Nephron progenitor cell (in vitro differentiated cells): ENCODE measurements at places on chromosomes 3 and 15.

- peaks cover 75% of the 10 kb centered on the region for H3K4me1 ChIP-seq
- H3K36me3 ChIP-seq, result no peaks in the 10 kb centered on the region
- H3K27ac ChIP-seq, result no peak overlapping the region
- DNase-seq, result no peak
Measured at GRCh38 chr15:66097151-66098021, 156.2 kb downstream of the MEGF11 start.

GRCh38 chr3:14343338-14344112 is 58.9 kb upstream of the SLC6A6 start:
- H3K36me3 ChIP-seq, result no peaks in the 10 kb centered on the region
- H3K27me3 ChIP-seq, result peaks cover 18% of the 10 kb centered on the region
- no peak for DNase-seq

- no peaks in the 10 kb centered on the region for H3K27me3 ChIP-seq
- no peak for DNase-seq
- H3K4me1 ChIP-seq, result peaks cover 14% of the 10 kb centered on the region
Measured at GRCh38 chr3:14517601-14518431, 22.3 kb downstream of the GRIP2 start.

DNA sequence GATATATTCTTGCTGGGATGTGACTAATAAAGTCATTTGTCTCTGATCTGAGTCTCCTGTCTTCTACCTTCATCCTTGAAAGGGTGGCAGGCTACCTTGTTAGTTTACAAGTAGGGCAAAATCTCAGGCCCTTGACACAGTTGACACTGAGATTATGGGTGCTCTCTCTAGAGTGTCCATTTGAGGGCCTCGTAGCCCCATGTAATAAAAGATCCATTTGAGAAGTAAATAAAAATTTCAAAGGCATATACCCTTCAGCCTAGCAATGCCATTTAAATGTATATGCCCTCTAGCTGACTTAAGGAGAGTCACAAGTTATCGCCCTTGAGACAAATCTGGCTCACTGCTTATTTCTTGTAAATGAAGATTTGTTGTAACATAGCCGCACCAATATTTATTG is 98.6 kb downstream of the TCF12 start:
- peaks cover 34% of the 10 kb centered on the region for H3K4me1 ChIP-seq
- no peak overlapping the region for H3K4me3 ChIP-seq
- no peak overlapping the region for H3K27ac ChIP-seq
- H3K36me3 ChIP-seq, result peaks cover 49% of the 10 kb centered on the region
- H3K27me3 ChIP-seq, result no peaks in the 10 kb centered on the region
- DNase-seq, result no peak

DNA sequence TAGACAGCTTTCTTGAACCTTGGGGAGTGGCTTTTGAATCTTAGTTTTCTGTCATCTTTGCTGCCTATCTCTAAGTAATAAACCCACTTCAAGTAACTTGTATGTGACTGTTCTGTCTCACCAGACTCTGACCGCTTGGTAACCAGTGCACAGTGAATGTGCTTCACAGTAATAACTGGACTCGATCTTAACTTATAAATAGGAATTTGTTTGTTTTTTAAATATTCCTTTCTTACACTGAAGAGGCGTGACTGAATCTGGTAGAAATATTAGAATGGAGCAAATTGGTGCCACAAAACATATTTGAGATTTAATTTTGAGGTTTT is 318.0 kb downstream of the GBE1 start:
- no peaks in the 10 kb centered on the region for H3K36me3 ChIP-seq
- no peak overlapping the region for H3K4me3 ChIP-seq
- no peak overlapping the region for H3K27ac ChIP-seq
- no peak for DNase-seq

DNA sequence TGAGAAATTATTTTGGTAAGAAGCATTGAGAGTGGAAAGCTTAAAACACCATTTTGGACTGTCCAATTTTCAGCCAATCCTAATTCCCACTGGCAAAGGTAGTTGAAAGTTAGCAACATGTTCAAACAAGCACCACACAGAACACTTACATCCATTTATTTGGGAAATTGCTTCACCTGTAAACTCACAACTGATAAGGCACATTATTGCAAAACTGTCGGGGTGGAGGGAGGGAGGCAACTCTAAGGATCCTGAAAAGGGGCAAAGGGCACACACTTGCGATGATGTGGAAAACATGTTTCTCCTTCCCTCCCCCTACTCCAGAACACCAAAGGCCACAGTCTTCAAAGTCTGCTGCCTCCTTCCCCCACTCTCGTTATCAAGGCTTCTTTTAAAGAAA is 9.4 kb downstream of the TMEM41A start:
- no peak overlapping the region for H3K27ac ChIP-seq
- H3K36me3 ChIP-seq, result peaks cover 38% of the 10 kb centered on the region
- no peak for DNase-seq
- no peak overlapping the region for H3K4me3 ChIP-seq
- H3K4me1 ChIP-seq, result no peaks in the 10 kb centered on the region

GRCh38 chr3:158742871-158743663 is 10.8 kb upstream of the RARRES1 start:
- no peak overlapping the region for H3K4me3 ChIP-seq
- H3K36me3 ChIP-seq, result peaks cover 37% of the 10 kb centered on the region
- DNase-seq, result no peak
- no peak overlapping the region for H3K27ac ChIP-seq
- peaks cover 3% of the 10 kb centered on the region for H3K27me3 ChIP-seq

GRCh38 chr3:65871305-65872141 is 167.2 kb downstream of the MAGI1 start:
- H3K27ac ChIP-seq, result no peak overlapping the region
- DNase-seq, result no peak
- H3K4me1 ChIP-seq, result peaks cover 14% of the 10 kb centered on the region
- H3K27me3 ChIP-seq, result peaks cover 5% of the 10 kb centered on the region

DNA sequence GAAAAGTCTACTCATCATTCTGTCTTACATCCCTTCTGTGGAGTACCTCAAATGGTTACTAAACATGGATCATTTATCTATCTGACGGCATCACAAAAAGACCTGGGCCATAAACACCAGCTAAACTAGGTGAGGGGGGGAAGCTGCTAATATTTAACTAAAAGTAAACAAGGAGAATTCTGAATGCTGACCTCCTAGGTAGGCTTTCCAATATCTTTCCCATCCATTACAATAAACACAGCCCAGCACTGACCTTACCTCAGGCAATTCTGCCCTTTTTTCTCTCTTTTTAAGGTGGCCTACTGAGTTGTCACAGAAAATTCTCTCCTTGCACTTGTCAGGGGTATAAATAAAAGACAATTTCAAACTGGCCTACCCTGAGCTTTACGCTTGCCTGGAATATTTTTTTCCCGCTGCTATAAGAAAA is 33.1 kb downstream of the USF3 start:
- H3K4me1 ChIP-seq, result peaks cover 20% of the 10 kb centered on the region
- no peak for DNase-seq
- no peaks in the 10 kb centered on the region for H3K27me3 ChIP-seq
- peaks cover 45% of the 10 kb centered on the region for H3K36me3 ChIP-seq

GRCh38 chr15:36090286-36090946 is 489.0 kb upstream of the CDIN1 start:
- no peak overlapping the region for H3K4me3 ChIP-seq
- no peaks in the 10 kb centered on the region for H3K27me3 ChIP-seq
- no peaks in the 10 kb centered on the region for H3K4me1 ChIP-seq
- no peaks in the 10 kb centered on the region for H3K36me3 ChIP-seq
- no peak overlapping the region for H3K27ac ChIP-seq
- DNase-seq, result no peak

GRCh38 chr15:27842526-27842925 is 256.6 kb downstream of the OCA2 start:
- no peak overlapping the region for H3K27ac ChIP-seq
- H3K4me3 ChIP-seq, result no peak overlapping the region
- H3K27me3 ChIP-seq, result peaks cover 7% of the 10 kb centered on the region
- no peak for DNase-seq

- H3K27ac ChIP-seq, result no peak overlapping the region
- H3K4me3 ChIP-seq, result no peak overlapping the region
- H3K4me1 ChIP-seq, result peaks cover 31% of the 10 kb centered on the region
Measured at GRCh38 chr3:14522129-14522691, 17.9 kb downstream of the GRIP2 start.

DNA sequence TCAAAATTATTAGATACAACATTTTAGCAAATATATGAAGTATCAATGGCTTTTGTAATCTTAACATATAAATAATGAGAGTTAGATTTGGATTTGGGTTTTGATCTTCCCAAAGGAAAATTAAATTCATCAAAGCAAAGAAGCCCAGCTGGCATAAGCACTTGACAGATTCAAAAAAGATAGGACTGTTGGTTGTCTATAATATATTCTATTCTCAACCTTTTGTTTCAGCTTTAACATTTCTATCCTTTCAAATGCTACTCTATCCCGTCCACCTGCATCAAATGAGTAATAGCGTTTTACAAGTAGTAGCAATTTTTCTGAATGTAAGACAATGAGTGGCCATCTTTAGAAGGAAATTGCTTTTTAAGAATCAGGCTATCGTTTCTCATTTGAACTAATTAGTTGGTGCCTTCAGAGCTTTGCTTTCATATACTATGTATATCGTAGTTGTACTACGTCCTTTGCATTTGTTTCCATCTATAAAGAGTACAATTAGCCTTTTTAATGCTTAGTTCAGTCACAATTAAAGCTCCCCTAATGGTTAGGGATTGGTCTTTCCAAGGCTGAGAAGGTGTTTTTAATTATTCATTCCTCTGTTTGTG is 278.0 kb downstream of the UBE2E2 start:
- no peak overlapping the region for H3K27ac ChIP-seq
- H3K4me3 ChIP-seq, result no peak overlapping the region
- H3K4me1 ChIP-seq, result peaks cover 29% of the 10 kb centered on the region

GRCh38 chr3:78421247-78421966 is 1346.4 kb downstream of the ROBO1 start:
- no peaks in the 10 kb centered on the region for H3K36me3 ChIP-seq
- no peak overlapping the region for H3K27ac ChIP-seq
- DNase-seq, result no peak
- H3K4me1 ChIP-seq, result no peaks in the 10 kb centered on the region
- no peak overlapping the region for H3K4me3 ChIP-seq

GRCh38 chr3:57078344-57078634 is 17.8 kb downstream of the SPATA12 start:
- peaks cover 15% of the 10 kb centered on the region for H3K36me3 ChIP-seq
- H3K27me3 ChIP-seq, result peaks cover 20% of the 10 kb centered on the region
- peak; percentile 58 for DNase-seq

DNA sequence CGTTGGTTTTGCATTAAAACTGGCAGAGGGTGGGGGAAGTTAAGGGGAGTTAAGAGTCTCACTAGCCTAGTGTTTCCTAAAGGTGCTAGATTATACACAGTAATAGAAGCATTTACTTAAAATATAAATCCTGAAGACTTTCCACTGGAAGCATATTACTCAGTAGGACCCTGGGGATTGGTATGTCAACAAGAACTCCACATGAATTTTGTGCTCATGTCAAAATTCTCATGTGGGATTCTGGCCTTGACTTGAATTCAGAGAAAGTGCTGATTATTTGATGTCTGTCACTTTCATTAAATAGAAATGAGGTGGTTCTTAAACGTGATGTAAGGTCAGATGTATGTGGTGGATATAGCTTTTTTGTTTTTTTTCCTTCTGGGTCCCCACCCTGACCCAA is 997.2 kb downstream of the TUSC7 start:
- no peak overlapping the region for H3K4me3 ChIP-seq
- no peak overlapping the region for H3K27ac ChIP-seq
- H3K4me1 ChIP-seq, result peaks cover 4% of the 10 kb centered on the region
- no peak for DNase-seq

GRCh38 chr3:20543535-20544226 is 357.7 kb upstream of the SGO1 start:
- H3K36me3 ChIP-seq, result no peaks in the 10 kb centered on the region
- no peaks in the 10 kb centered on the region for H3K4me1 ChIP-seq
- H3K27me3 ChIP-seq, result peaks cover 6% of the 10 kb centered on the region
- no peak overlapping the region for H3K27ac ChIP-seq
- no peak for DNase-seq

- DNase-seq, result no peak
- no peak overlapping the region for H3K27ac ChIP-seq
- no peaks in the 10 kb centered on the region for H3K36me3 ChIP-seq
Measured at GRCh38 chr3:74992898-74993297, 378.4 kb upstream of the CNTN3 start.

DNA sequence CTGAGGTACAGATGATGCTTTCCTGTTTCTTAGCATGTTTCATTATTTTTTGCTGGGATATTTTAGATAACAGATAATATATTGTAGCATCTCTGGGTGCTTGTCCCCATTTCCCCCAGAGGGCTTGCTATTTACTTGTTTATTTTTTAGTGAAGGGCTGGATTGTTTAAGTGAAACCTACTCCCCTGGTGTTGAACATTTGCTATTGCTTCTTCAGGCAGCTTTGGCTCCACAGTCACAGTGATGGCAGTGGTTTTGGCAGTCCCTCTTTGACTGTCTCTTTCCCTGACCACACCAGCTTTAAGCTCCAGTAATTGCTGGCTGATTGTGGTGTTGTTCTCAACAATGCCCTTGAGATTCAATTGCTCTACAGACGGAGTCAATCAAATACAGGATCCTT is 128.9 kb downstream of the KLF13 start:
- H3K4me3 ChIP-seq, result no peak overlapping the region
- peaks cover 6% of the 10 kb centered on the region for H3K36me3 ChIP-seq

- H3K36me3 ChIP-seq, result peaks cover 35% of the 10 kb centered on the region
- H3K27ac ChIP-seq, result peak overlapping the region; percentile 94
- no peak for DNase-seq
Measured at GRCh38 chr15:33125894-33126537, 68.5 kb downstream of the FMN1 start.

GRCh38 chr3:43810797-43811196 is 120.1 kb downstream of the ABHD5 start:
- H3K27ac ChIP-seq, result no peak overlapping the region
- peaks cover 8% of the 10 kb centered on the region for H3K27me3 ChIP-seq
- no peak for DNase-seq
- H3K4me3 ChIP-seq, result no peak overlapping the region
- no peaks in the 10 kb centered on the region for H3K36me3 ChIP-seq

DNA sequence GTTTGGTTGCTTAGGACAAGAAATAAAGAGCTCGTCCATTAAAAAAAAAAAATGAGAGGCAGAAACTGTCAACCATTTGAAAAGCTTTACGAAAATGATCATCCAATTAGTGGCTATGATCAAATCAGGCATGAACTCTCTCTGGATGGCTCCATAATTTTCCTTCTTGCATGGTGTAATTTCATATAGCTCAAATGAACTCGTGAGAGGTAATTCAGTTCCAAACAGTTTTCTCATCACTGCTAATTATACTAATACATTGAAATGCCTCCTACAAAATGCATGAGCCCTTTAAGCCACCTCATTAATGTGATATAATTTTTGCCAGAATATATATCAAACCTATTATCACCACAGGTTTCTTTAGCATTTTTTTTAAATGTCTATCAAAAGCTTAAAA is 239.5 kb upstream of the MEIS2 start:
- DNase-seq, result no peak
- no peak overlapping the region for H3K4me3 ChIP-seq

GRCh38 chr3:63244486-63244885 is 33.6 kb upstream of the SYNPR start:
- no peak overlapping the region for H3K27ac ChIP-seq
- H3K4me1 ChIP-seq, result peaks cover 5% of the 10 kb centered on the region
- H3K36me3 ChIP-seq, result no peaks in the 10 kb centered on the region
- H3K27me3 ChIP-seq, result peaks cover 13% of the 10 kb centered on the region
- DNase-seq, result no peak
- H3K4me3 ChIP-seq, result no peak overlapping the region
